Peyer's patch (tissue), 4 donors: ENCODE measurements at places on chromosomes 5 and 9. TPM values are rescaled to one million over a fixed set of nuclear protein-coding genes. Genes with fewer than 3 reads are reported as not detected.

Gene MCC
- 8.8 TPM for total RNA-seq

Gene GPX3
- 292 TPM for total RNA-seq

DNA sequence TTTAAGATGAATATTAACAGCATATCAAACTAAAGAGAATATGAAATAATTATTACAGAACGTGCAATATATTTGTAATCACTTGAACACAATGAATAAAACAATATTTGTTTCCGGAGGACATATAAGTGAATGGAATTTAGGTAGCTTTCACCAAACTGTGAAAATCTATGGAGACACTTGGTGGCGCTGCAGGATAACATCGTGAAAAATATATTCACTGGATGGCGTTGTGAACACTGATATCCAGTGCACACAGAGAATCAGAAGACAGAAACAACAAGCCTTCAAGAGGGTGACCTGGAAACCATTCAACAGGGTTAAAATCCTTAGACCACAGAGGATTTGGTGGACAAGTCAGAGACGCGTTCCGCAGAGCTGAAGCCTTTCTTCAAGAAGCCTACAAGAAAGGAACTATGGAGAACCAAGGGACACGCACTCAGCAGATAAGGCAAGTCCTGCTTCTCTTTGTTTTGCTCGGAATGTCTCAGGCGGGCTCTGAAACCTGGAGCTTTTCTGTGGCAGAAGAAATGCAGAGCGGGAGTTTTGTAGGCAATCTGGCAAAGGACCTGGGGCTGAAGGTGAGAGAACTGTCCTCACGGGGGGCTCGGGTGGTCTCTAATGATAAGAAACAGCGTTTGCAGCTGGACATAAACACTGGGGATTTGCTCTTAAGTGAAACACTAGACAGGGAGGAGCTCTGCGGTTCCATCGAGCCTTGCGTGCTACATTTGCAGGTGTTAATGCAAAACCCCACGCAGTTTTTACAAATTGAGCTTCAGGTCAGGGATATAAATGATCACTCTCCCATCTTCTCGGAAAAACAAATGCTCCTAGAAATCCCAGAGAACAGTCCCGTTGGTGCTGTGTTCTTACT, at the start of gene PCDHB11:
Gene PCDHB11 (plus strand): TSS at position 269 of the 877 bp plus-strand sequence. CDS start 148 bp downstream, at position 417.
- H3K27ac ChIP-seq: no peak within 1 kb of the TSS
- H3K4me3 ChIP-seq: no peak within 1 kb of the TSS
- no peak for DNase-seq

- H3K27me3 ChIP-seq: no peaks in the 10 kb centered on the region
- DNase-seq: no peak
- no peak overlapping the region for H3K27ac ChIP-seq
- no peaks in the 10 kb centered on the region for H3K36me3 ChIP-seq
- H3K4me1 ChIP-seq: no peaks in the 10 kb centered on the region
- H3K4me3 ChIP-seq: no peak overlapping the region
These were observed 435.4 kb downstream of the ZSWIM6 start for GRCh38 chr5:61767231-61768080.

- no peak overlapping the region for H3K4me3 ChIP-seq
- H3K4me1 ChIP-seq: no peaks in the 10 kb centered on the region
- no peaks in the 10 kb centered on the region for H3K27me3 ChIP-seq
These were observed 19.5 kb downstream of the FAM163B start for GRCh38 chr9:133589454-133590227.
